CD8-positive, alpha-beta memory T cell (primary cell): ENCODE measurements at places on chromosomes 7 and 10. TPM values are rescaled to one million over a fixed set of nuclear protein-coding genes. Genes with fewer than 3 reads are reported as not detected.

The TPK1 gene
- total RNA-seq = 19.0 TPM

The ABCB4 gene
- total RNA-seq = 0.44 TPM

The ZNF212 gene
- total RNA-seq = 14.7 TPM

The JAKMIP3 gene
- 0.13 TPM for total RNA-seq

The SPDYE2B gene
- not detected for total RNA-seq

The EGFR gene
- total RNA-seq = not detected

The HABP2 gene
- not detected for total RNA-seq

The RBP3 gene
- total RNA-seq = not detected

The SUGCT gene
- 1.4 TPM for total RNA-seq

The EIF3B gene
- 284 TPM for total RNA-seq

The GBX1 gene
- not detected for total RNA-seq

The MDFIC gene
- total RNA-seq = 131 TPM

The SPACDR gene
- 1.7 TPM for total RNA-seq

The AASS gene
- total RNA-seq = 1.6 TPM

The PLEKHS1 gene
- total RNA-seq = not detected

The PDGFA gene
- 11.9 TPM for total RNA-seq

The PON1 gene
- not detected for total RNA-seq

The VPS26A gene
- 46.7 TPM for total RNA-seq
